ENCODE measurements at places on chromosomes 1 and 21. TPM values are rescaled to one million over a fixed set of nuclear protein-coding genes. Genes with fewer than 3 reads are reported as not detected.

GRCh38 chr1:20753589-20753988 lies 21.1 kb upstream of the SH2D5 start:
- no peak for DNase-seq

DNA sequence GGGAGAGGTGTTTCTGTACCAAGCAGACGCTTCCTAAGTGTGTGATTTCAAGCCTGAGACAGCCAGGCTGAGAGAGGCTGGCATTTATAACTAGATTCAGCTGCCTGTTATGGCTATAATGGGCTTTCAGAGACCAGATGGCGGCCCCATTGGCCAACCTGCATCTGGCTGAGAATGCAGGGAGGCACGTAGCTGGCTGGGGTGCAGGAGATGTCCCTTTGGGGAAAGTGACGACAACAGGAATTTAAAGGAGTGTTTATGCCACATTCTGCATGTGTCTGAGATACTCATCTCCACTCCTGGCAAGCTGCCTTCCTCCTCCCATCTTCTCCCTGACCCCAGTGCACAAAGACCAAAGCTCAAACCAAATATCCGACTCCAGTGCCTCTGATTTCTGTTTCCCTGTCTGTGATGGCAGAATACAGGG lies 21.3 kb upstream of the CCDC190 start:
- DNase-seq = no peak

IFI16 gene
- 64.9 TPM for total RNA-seq

DNA sequence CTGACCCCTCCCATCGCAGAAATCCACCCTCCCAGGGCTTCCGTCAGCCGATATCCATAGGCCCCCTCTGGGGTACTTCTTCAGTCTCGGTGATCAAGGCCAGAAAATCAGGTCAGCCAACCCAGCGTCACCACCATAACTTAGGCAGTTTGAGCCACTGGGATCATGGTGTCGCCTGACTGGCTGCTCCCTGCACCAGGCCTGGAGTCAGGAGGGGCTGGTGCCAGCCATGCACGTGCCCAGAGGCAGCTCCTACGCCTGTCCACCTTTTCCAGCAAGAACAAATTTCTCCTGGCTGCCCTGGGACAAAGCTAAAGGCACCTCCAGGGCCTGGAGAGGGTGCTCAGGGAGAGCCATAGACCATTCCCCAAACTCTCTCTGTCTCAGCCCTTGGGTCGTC lies 4.8 kb upstream of the CTRC start:
- DNase-seq = no peak

DNA sequence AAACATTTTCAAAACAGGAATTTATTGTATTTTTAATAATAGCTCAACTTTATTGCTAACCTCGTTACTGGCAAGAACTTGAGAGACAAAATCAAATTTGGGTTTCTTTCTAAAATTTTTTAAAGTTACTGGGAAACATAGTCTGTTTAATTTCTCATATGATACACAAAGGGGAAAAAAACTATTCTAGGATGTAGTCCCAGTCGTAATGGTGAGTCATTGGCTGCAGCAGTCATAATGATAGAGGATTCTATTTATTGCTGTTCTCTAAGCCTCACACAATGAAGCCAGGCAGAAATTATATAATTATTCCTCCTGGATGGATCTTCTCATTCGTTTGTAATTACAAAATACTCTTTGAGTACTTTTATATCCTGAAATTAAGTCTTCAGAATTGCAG lies 326.5 kb upstream of the SGIP1 start:
- DNase-seq = no peak

- no peak for DNase-seq
These were observed 50.0 kb downstream of the TBCE start for GRCh38 chr1:235417086-235417697.

SLC1A7 gene
- not detected for total RNA-seq

ISG20L2 gene
- total RNA-seq = 39.0 TPM

DNA sequence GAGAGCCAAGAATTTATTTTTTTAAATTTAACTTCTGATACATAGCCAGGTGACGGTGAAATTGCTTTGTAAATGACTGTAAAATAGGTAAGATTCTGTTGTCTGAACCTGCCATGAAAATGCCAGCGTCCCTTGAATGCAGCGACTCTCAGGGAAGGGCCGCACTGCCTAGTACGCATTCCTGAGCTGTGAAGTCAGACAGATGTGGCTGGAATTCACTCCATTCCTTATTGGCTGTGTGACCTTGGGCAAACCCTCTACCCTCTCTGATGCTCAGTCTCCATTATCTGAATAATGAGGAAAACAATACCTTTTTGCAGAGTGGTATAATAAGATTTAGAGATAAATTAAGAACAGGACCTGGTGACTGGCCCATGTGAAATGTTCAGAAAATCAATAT lies 167.1 kb upstream of the DAB1 start:
- no peak for DNase-seq

DNA sequence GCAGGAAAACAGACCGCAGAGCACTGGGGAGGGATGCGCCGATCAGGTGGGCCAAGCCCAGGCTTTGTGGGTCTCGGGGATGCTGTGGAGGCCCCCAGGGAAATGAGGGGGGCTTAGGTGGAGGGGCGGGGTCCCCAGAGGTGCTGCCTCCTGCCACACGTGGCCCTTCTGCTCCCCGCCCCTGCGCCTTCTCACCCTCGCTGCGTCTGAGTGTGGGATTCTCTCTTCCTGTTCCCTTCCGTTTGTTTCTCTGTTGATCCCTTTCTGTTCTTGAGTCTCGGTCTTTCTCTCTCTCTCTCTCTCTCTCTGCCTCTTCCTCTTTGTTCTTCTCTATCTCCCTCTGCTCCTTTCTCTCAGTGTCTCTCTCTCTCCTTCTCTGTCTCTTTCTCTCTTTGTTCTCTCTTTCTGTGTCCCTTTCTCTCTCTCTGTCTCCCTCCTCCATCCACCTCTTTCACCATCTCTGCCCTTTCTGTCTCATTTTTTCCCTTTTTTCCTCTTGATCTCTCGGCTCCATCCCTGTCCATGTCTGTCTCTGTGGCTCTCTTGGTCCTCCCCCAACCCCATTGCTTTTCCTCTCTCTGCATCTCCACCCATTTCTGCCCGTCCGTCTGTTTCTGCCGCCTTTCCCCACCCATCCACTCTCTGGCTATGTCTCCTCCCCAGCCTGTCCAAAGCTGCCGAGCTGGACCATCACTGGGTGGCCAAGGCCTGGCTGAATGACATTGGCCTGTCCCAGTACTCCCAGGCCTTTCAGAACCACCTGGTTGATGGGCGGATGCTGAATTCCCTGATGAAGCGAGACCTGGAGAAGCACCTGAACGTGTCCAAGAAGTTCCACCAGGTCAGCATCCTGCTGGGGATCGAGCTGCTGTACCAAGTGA lies 52.4 kb upstream of the TMEM51 start:
- no peak for DNase-seq

- DNase-seq = no peak
These were observed 171.9 kb upstream of the BEND5 start for GRCh38 chr1:48948562-48948961.

All from suprapubic skin (tissue), 4 donors.